ENCODE measurements at places on chromosomes 16 and 17.

DNA sequence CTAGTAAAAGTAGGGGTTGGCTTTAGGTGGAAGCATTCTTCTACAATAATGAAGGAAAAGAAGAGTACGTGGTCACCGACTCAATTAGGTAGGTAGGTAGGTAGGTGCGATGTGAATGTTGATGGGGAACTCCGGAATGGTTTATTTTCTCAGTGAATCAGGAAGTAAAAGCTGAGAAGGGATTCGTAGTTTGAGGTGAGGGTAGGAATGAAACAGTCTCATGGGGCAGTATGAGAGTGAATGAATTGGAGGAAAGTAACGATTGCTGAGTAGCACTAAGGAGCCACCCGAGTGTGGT lies 13.9 kb downstream of the PER1 start:
- DNase-seq: no peak

- peak; percentile 71 for DNase-seq
Observed at GRCh38 chr17:72184805-72185204, 64.0 kb downstream of the SOX9 start.

- DNase-seq: no peak
Observed at GRCh38 chr16:11752856-11753255, 10.2 kb upstream of the TXNDC11 start.

DNA sequence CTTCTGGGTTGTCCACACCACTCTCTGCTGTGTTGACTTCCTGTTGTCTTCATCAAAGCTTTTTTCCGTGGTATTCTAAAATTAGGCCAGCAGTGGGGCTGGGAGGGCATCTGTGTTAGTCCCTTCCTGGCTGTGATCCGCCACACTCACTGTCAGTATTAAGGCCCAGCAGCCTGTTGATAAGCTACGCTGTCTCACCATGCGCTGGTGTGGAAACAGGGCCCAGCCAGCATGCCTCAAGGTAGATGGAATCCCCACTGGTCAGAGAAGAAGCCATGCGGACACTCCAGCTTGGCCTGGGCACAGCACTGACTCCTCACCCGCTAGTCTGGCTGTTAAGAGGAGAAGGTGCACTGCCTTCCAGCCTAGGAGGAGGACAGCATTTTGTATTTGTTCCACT lies 11.4 kb downstream of the CDR2L start:
- no peak for DNase-seq

DNA sequence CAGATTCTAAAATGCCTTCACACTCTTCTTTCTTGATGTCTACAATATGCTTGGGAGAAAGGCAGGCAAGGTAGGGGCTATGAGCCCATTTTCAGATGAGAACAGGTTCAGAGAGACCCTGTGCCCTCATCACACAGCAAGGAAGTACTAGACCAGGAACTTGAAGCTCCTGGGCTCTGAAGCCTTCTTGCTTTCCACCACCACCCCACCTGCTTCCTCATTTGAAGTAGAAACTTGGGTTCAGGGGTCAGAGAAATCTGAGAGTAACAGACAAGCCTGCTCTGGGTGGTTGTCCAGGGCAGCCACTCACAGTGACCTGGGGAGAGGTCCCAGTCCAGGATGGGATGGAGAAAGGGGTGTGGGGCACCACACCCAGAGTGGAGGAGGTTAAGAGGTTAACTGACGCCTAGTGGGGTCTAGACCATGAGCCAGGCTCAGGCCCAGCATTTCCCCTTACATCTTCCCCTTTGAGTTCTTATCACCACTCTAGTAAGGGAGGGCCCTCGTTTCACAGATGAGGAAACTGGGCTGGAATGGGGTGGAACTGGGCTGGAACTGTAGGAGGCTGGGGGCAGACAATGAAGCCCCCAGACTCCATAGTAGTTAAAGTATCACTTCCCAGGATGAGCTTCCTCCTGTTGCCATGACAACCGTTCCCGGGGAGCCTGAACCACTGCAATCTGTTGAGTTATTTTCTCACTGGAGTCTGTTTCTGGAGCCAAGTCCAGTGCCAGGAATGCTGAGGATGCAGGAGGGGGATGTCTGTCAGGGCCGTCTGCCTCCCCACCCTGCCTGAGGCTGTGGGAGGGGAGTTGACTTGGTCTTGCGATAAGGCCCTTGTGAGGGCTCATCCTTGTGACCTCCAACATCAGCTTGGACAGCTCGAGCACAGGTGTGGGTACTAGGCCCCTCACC lies 16.2 kb upstream of the PHF12 start:
- peak; percentile 27 for DNase-seq

DNA sequence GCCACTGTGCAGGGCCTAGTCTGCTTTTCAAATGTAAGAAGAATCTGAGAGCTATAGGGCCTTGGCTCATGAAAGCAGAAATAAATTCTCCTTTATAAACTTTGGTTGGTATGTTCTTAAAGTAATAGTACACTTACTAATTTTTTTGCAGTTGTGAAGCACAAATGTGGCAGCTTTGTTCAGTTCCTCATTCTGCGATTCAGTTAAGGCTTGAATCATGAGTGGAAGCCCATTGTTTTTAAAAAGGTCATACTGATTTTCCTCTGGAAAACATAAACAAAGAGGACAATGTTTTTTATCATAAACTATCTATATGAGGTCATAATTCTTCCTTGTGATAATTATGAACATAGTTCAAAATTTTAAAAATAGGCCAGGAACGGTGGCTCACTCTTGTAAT lies 23.6 kb upstream of the DYNC1LI2 start:
- DNase-seq: peak; percentile 12

- no peak for DNase-seq
Observed at GRCh38 chr17:80883831-80884735, 107.6 kb upstream of the CHMP6 start.

GRCh38 chr17:48054238-48055185 lies 6.4 kb downstream of the NFE2L1 start:
- DNase-seq: peak; percentile 76

DNA sequence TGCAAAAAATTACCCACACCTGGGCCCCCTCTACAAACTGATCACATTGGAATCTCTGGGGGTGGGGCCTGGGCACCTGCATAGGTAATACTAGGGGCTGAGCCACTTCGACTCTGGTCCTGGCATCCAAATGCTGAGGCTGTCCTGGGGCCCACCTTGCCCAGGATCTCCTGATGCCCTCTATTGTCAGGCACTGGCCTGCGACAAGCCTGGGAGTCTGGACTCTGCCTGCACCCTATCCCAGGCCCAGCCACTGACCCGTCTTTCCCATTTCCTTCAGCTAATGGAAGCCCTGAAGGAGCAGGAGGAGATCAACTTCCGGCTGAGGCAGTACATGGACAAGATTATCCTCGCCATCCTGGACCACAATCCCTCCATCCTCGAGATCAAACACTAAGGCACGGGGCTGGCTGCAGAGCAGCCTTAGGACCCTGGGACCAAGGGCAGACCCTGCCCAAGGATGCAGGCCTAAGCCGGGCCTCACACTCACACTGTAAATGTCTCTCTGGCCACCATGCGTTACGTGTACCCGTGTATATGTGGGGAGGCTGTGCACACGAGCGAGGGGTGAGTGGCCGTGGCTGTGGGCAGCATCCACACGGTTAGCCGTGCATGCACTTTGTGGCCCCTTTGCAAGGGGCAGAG lies 140.0 kb downstream of the RAB11FIP4 start:
- no peak for DNase-seq

GRCh38 chr16:17001471-17001870 lies 469.3 kb downstream of the XYLT1 start:
- DNase-seq: no peak

DNA sequence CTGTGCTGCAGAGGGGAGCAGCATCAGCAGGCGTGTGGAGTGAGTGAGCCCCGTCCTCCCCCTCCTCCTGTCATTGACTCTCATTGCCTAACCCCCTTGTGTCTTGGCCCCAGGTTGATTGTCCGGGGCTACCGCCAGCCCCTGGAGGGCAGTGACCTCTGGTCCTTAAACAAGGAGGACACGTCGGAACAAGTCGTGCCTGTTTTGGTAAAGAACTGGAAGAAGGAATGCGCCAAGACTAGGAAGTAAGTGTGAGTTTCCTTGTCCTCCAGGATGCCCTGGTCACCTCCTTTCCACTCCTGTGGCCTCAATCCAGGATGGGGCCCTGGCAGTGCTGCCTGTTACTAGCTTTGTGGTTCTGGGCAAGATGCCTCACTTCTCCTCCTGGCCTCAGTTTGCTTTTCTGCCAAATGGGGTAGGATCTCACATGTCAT lies 87.0 kb downstream of the ABCC1 start:
- no peak for DNase-seq

DNA sequence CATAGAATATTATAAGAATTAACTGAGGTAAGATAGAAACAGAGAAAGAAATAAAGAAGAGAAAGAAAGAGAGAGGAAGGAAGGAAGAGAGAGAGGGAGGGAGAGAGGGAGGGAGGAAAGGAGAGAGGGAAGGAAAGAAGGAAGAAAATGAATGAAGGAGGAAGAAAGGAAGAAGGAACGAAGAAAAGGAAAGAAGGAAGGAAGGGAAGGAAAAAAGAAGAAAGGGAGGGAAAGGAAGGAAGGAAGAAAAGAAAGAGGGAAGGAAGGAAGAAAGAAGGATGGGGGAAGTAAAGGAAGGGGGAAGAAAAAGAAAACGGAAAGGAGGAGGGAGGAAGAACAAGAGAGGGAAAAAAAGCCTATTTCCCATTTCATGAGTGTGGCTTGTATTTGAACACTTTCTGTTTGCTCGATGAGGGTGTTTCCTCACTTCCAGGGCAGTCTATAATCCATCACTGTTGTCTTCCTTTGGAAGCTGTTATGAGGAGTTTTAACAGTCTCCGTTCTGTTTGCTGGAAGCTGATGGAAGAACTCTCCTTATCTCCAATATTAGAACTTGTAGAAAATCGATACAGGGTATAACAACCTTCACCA lies 402.4 kb downstream of the TMEM114 start:
- DNase-seq: no peak

DNA sequence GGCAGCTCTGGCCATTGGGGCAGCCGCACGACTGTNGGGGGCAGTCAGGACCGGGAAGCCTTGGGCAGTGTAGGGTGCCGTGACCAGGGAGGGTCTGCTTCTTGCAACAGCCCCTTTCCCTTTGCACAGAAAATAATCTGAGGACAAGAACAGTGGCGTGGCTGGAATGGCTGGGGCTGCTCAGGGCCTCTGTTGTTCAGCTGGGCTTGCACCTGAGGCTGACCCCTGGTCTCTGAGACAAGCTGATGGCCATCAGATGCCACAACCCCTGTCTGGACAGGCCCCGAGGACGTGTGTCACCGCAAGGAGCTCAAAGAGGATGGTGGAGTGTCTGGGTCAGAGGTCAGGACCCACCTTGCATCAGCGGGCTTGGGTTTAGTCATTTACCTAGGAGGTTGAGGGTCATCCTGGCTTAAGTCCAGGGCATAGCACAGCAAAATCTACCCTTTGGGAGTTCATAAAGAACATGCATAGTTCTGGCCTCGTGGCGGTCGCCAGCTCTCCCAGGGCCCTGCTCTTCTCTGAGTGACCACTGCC lies 46.9 kb downstream of the METRNL start:
- no peak for DNase-seq

- DNase-seq: no peak
Observed at GRCh38 chr17:12656354-12656753, 9.3 kb upstream of the MYOCD start.

- DNase-seq: no peak
Observed at GRCh38 chr17:60137731-60138130, 12.0 kb upstream of the CA4 start.

DNA sequence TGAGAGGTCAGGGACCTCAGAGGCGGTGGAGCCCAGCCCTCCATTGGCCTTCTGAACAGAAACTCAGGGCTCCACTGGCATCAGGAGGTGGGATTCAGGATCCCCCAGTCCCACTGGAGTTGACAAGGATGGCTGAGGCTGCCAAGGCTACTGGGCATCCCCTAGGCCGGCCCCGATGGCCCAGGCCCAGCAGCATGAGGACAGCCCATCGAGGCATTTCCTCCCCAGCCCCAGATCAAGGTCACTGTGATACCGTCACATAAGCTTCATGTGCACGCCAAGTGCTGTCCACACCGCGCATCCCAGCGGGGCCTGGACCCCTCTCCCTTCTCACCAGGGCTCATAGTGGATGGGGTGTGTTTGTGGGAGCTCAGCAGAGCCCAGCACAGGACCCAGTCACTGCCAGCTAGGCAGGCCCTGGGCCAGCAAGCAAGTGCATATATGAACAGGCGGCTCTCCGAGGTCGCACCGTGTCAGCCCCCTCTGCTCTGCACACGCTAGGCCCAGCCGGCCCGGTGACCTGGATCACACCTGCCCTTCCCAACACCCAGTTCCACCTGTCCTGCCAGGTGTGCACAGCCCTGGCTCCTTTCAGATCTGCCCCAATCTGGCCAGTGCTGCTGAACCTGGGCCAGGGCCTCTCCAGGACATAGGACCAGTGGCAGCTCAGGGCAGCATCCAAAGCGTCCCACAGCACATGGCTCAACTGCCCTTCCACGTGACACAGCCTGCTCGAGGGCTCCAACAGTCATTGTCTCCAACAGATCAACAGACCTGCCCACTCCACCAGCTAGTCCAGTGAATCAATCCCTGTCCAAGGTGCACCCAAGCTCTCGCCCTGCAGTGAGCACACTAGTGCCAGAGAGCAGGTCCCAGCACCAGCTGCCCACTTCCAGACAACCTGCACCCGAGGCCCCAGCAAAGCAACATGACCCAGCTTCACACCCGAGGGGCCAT lies 32.8 kb upstream of the RASD1 start:
- no peak for DNase-seq

DNA sequence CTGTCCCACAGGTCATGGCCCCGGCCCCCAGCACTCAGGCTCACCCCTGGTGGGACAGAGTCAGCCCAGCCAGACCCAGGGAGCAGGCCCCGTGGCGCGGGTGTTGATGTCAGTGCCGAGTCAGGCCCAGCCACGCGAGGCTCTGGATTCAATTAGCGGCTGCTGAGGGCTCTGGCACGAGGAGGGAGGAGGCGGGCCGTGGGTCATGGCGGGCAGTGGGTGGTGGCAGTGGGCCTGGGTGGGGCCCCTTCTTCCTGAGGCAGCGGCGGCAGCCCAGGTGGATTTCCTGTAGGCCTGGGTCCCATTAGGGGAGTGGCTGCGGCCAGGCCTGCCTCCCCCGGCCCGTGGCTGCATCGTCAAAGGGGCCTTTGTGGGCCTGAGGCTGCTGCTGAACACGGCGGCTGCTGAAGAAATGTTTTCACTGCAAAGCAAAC lies 12.9 kb downstream of the VASN start:
- no peak for DNase-seq

DNA sequence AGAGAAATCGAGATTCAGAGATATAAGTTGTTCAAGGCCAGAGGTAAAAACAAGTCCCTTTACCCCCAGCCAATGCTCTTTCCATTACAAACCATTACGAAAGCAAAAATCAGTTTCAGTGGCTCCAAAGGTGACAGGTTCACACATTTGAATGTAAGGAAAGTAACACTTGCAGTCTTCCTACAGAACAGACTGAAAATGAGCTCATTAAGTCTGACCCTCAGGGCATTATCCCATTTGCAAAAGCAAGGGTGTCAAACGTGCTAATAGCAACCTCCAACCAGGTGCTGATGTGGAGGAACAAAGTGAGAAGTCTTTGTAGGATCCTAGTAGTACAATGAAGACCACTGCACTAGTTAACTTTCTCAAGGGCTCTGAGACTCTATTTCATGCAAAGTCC lies 65.2 kb downstream of the XPO6 start:
- no peak for DNase-seq

DNA sequence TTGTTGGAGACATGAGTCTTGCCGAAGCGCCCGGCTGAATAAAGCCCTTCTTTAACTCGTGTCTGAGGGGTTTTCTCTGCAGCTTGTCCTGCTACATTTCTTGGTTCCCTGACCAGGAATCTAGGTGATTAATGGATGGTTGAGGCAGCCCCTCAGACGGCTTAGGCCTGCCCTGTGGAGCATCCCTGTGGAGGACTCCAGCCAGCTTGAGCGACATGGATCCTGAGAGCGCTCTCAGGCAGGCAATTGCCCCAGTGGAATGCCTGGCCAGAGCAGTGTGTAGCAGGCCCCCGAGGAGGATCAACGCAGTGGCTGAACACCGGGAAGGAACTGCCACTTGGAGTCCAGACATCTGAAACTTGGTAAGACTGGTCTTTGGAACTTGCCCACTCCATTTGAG lies 17.3 kb upstream of the ENDOV start:
- no peak for DNase-seq

Measured in cardiac fibroblast (primary cell).